ENCODE measurements at places on chromosomes 4 and X.

GRCh38 chrX:71955530-71956120 lies 45.0 kb downstream of the NHSL2 start:
- no peak for DNase-seq

GRCh38 chr4:102598086-102598761 lies 97.1 kb downstream of the NFKB1 start:
- DNase-seq = no peak

GRCh38 chr4:77538574-77539157 lies 67.0 kb upstream of the CXCL13 start:
- DNase-seq = peak; percentile 46

DNA sequence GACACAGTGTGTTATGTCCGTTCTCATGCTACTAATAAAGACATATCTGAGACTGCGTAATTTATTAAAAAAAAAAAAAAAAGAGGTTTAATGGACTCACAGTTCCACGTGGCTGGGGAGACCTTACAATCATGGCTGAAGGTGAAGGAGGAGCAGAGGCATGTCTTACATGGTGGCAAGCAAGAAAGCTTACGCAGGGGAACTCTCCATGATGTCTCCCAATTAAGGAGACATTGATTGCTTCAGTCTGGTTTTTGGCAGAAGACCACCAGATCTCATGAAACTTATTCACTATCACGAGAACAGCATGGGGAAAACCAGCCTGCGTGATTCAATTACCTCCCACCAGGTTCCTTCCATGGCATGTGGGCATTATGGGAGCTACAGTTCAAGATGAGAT lies 221.8 kb downstream of the ASMT start:
- no peak for DNase-seq

DNA sequence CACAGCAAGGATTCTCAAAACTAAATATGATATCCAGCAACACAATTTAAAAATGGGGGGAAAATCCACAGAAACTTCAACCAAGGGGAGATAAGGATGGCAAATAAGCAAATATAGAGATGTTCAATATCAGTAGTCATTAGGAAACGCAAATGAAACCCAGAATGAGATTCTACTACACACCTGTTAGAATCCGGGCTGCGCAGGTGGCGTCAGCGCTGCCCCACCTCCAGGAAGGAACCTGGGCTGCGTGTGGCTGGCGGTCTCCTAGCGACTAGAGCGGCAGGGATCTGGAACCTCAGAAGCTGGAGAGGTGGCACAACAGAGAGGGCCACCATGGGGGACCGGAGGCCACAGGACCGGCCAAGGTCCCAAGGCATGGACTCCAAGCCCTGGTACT lies at the start of gene FAM47B:
FAM47B (plus strand) TSS at position 301 of the 400 bp plus-strand sequence; CDS start at position 337, 36 bp downstream.
- no peak for DNase-seq
